ENCODE measurements at places on chromosomes 5 and 9.

GRCh38 chr5:115124741-115125140 lies 45.0 kb downstream of the TRIM36 start:
- no peak for DNase-seq

DNA sequence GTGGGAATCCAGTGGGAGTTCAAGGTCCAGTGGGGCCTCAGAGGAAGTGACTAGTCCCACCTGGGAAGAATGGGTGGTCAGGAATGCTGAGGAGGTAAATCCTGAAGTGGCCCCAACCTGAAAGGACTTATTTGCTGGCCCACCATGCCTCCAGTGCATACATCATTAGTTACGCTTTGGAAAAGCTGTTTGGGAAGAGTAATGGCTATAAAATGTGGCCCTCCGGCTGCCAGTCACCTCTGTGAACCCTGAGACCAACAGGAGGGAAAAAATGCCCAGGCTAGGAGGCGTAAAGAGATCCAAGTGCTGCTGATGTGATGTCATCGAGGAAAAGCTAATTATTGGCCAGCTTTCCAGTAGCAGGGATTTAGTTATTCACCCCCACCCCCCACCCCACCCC lies 2.7 kb upstream of the SLC26A2 start:
- DNase-seq = no peak

DNA sequence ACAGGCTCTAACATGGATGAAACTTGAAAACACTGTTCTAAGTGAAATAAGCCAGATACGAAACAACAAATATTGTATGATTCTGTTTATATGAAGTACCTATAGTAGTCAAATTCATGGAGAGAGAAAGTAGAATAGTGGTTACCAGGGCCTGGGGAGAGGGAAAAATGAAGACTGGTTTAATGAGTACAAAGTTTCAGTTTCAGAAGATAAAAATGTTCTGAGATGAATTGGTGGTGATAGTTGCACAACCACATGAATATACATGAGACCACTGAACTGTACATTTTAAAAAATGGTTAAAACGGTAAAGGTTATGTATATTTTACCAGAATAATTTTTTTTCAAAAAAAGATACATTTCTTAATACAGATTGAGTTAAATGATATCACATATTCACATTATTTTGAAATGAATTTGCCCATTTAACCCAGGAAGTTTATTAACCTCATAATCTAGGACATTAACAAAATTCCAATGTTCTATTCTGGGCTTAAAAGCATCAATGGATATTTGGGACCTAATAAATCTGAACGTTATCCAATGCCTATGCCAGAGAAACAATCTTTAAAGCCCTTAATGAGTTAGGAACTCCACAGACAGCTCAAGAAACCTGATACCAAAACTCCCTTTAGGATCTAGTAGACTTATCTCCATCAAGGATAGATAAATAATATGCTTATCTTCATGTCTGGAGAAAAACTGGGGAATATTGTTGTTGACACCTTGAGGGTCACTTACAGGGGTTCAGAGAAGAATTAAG lies 521.3 kb downstream of the EFNA5 start:
- DNase-seq = no peak

DNA sequence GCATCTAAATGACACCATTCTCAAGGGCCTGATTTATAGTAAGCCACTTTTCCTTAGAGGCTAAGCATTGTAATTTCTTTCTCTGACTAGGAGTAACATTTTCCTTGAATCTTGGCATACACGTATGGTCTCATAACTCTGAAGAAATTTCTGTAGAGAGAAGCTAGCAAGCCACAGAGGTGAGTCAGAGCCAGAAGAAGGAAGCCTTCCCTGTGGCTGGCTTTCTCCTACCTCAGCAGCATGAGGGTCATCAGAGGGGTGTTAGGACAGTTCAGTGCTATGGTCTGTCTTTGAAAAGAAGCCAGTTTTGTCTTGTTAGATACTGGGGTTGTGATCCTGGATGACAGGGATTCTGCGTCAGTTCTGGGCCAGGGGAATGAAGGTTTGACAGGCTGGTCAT lies 3.2 kb downstream of the SNX30 start:
- peak; percentile 55 for DNase-seq

DNA sequence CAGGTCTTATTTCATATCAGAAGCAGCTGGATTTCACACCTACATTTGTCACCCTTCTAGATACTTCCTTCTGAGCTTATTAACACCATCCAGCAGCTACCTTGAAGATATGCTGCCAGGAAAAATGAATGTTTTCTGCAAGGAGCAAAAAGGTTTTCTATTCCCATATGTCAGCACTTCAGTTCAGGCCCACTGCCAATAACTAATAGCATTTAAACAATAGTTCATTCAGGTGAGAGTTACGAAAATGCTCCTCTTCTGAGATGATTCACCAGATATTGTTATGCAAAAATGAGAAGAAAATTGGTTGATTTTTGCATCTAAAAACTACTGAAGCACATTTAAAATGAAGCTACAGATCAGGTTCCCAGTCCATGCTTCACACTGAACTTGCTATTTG lies 56.4 kb upstream of the ISL1 start:
- no peak for DNase-seq

GRCh38 chr9:89668216-89668865 lies 63.5 kb downstream of the GADD45G start:
- DNase-seq = no peak

Measured in GM04504 (cell line).